ENCODE measurements at places on chromosomes 5 and 9. TPM values are rescaled to one million over a fixed set of nuclear protein-coding genes. Genes with fewer than 3 reads are reported as not detected.

GRCh38 chr5:143251190-143251589 is 152.3 kb downstream of the NR3C1 start:
- H3K4me3 ChIP-seq, result no peak overlapping the region
- H3K4me1 ChIP-seq, result no peaks in the 10 kb centered on the region
- no peak for DNase-seq
- no peak overlapping the region for H3K27ac ChIP-seq
- H3K36me3 ChIP-seq, result peaks cover 4% of the 10 kb centered on the region
- no peaks in the 10 kb centered on the region for H3K27me3 ChIP-seq

DNA sequence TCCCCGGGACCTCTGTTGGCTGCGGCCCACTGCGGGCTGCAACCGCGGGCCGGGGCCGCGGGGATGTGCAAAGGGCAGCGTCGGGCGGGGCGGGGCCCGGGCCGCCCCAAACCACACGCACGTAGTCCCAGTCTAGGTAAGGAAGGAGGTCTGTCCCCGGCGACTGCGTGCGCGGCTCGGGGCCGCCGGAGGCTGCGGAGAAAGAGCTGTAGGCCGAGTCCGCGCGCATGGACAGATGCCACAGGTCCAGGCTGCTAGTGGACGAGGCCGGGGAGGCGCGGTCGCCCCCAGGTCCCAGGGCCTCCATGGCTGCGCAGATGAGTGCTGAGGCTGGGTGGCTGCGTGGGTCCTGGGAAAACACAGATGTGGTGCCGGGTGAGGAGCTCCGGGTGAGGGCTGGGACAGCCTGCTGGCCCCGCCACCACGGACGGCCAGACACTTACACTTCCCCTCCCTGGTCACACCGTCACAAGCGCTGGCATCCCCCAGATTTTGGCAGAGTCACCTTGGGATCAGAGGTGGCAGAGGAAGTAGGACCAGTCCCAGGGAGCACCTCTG is 4.5 kb downstream of the SHROOM1 start:
- no peaks in the 10 kb centered on the region for H3K36me3 ChIP-seq
- H3K4me3 ChIP-seq, result peak overlapping the region; percentile 61

- H3K4me3 ChIP-seq, result no peak overlapping the region
- H3K4me1 ChIP-seq, result no peaks in the 10 kb centered on the region
- no peaks in the 10 kb centered on the region for H3K36me3 ChIP-seq
- peaks cover 2% of the 10 kb centered on the region for H3K27me3 ChIP-seq
- no peak for DNase-seq
These were observed 49.0 kb upstream of the DPYSL3 start for GRCh38 chr5:147558826-147559225.

- no peaks in the 10 kb centered on the region for H3K4me1 ChIP-seq
- no peak overlapping the region for H3K27ac ChIP-seq
- H3K36me3 ChIP-seq, result no peaks in the 10 kb centered on the region
These were observed 56.0 kb upstream of the MOCS2 start for GRCh38 chr5:53165431-53166182.

GRCh38 chr5:10130881-10131280 is 118.8 kb downstream of the ATPSCKMT start:
- no peak overlapping the region for H3K27ac ChIP-seq
- no peak for DNase-seq
- no peaks in the 10 kb centered on the region for H3K4me1 ChIP-seq
- no peak overlapping the region for H3K4me3 ChIP-seq

DNA sequence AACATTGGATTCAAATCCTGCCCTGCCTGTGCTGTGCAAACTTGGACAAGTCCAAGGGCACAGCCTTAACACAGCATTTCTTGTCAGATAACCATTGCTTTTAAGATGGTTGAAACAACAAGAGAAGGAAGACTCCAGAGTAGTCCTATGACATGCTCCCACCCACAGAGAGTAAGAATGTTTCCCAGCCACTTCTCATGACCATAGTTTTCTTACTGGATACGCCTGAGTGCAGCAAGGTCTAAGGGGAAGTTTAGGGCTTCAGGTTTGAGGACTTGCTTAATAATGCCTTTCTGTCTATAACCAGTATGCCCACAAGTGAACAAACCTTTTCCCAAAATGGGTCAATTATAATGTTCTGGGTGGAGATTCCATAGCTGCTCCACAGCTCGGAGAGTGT is 126.4 kb downstream of the SLF1 start:
- H3K4me1 ChIP-seq, result no peaks in the 10 kb centered on the region
- H3K27ac ChIP-seq, result no peak overlapping the region
- H3K27me3 ChIP-seq, result peaks cover 7% of the 10 kb centered on the region
- no peak for DNase-seq

DNA sequence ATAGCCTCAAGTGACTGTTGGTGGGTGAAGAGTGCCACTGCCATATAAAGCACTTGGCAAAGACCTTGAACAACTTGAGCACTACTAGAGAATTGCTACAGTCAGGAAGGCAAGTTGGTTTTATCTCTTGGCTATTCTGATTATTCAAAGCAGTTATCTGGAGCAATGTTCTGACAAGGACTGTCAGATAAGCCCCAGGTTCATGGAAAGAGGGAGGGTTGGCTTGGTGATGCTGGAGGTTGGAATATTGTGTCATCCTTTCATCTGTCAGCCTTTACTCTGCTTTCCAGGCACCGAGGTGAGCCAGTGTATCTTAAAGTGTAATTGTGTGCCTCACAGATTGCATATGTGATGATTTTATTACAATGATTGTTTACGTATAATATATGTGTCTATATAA is 548.4 kb upstream of the ZNF608 start:
- no peak overlapping the region for H3K4me3 ChIP-seq
- H3K27ac ChIP-seq, result no peak overlapping the region
- no peaks in the 10 kb centered on the region for H3K4me1 ChIP-seq

DNA sequence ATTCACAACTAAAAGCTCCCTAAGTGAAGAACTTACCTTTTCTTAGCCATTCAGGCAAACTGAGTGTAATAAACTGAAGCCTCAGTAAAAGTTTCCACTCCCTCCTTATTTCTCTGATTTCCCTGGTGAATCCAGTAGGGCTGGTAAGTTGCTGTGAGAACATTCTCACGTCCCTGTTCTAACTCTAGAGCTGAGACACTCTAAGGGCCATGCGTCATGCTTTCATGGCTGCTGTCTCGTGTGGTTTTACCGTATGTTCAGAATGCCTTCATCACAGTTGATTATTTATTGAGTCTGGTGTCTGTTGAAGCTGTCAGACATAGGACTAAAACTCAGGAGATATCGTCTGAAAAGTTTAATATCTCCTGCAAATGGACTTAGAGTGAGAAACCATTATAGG is 1.3 kb downstream of the OR2S2 start:
- no peak for DNase-seq
- no peaks in the 10 kb centered on the region for H3K36me3 ChIP-seq
- H3K4me3 ChIP-seq, result no peak overlapping the region
- no peak overlapping the region for H3K27ac ChIP-seq
- peaks cover 4% of the 10 kb centered on the region for H3K4me1 ChIP-seq

DNA sequence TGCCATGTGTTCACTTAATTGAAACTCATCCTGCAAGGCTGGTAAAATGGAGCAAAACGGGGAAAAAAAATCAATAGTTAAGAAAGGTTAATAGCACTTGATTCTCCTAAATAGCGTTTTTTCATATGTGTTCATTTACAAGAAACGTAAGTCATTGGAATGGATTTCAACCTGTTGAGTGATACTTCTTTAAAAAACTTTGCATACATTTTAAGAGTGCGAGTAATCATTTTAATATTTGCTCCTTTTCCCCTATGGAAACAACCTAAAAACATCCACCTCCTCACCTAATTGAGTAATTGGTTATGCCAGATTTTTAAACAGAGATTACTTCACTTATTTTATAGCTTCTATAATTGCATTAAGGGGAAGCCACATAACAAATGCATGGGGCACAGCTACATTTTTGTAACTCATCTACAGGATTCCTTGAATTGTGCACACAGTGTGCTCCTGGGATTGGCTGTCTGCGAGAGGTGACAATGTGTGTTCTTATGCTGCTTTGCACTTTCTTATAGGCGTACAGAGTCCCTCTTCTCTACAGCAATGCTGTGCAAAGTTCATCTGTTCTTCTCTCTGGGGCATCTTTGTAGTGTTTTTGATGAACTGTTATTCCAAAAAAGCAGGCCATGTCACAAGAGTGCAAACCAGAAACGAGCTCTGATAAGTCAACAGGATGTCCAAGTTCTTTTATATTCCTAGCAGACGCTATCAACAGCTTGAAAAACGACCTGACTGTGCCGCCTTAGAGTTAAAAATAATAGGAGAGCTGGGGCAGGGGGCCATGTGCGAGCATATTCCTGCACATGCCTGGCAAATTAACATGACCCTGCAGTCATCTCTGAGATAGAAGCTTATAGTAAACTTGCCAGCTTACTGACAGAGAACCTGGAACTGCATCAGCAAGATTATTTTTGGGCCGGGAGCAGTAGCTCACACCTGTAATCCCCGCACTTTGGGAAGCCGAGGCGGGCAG is 117.9 kb downstream of the GOLPH3 start:
- H3K36me3 ChIP-seq, result no peaks in the 10 kb centered on the region
- no peak overlapping the region for H3K4me3 ChIP-seq
- DNase-seq, result no peak
- no peaks in the 10 kb centered on the region for H3K4me1 ChIP-seq
- no peaks in the 10 kb centered on the region for H3K27me3 ChIP-seq

DNA sequence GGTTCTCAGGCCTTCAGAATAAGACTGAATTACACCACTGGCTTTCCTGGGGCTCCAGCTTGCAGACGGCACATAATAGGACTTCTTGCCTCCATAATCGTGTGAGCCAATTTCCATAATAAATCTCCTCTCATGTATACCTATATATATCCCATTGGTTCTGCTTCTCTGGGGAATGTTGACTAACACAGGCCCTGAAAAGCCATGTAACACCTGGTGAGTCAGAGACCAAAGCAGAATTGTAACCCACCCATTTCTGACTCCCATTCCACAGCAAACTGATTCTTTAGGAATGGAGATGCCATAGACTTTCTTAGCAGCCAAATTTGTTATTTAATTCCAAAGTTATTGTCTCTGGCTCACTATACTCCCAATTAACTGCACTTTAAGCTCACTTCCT is 85.4 kb upstream of the AGXT2 start:
- H3K36me3 ChIP-seq, result no peaks in the 10 kb centered on the region
- H3K27me3 ChIP-seq, result peaks cover 49% of the 10 kb centered on the region
- H3K4me1 ChIP-seq, result peaks cover 23% of the 10 kb centered on the region

GRCh38 chr5:57383093-57383861 is 99.3 kb downstream of the ACTBL2 start:
- H3K27ac ChIP-seq, result no peak overlapping the region
- peaks cover 12% of the 10 kb centered on the region for H3K27me3 ChIP-seq
- no peak overlapping the region for H3K4me3 ChIP-seq

DNA sequence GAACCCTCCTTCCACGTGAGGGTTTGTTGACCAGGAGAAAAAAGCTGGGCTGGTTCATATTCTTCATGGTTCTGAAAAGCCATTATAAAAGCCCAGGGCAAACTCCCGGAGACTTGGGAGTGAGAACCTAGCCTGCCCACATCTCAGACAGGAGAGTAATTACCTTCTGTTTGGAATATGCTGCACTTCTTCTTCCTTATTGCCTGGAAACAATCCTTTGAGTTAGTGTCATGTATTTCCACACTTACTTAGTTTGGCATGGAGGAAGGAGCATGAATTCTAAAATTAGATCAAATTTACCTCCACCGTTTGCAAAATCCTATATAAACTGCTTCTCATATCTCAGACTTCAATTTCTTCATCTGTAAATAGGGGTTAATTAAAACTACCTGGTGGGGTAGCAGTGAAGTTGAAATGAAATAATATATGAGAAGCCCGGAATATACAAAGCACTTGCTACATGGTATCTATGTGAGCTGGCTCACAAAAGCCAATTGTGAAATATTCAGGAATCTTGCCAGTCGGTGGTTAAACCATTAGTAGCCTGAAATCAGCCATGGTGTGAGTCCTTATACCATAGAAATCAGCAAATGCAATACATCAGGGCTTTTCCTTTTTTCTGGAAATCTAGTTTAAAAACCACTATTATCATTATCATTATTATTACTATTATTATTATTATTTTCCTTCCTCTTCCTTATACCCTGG is 140.0 kb upstream of the RAD23B start:
- H3K4me1 ChIP-seq, result no peaks in the 10 kb centered on the region
- H3K27ac ChIP-seq, result no peak overlapping the region
- no peak overlapping the region for H3K4me3 ChIP-seq
- peaks cover 15% of the 10 kb centered on the region for H3K27me3 ChIP-seq
- no peaks in the 10 kb centered on the region for H3K36me3 ChIP-seq

GRCh38 chr9:5489630-5490490 is 20.5 kb upstream of the PDCD1LG2 start:
- no peaks in the 10 kb centered on the region for H3K36me3 ChIP-seq
- no peak overlapping the region for H3K27ac ChIP-seq
- no peak overlapping the region for H3K4me3 ChIP-seq
- no peaks in the 10 kb centered on the region for H3K27me3 ChIP-seq
- no peak for DNase-seq
- H3K4me1 ChIP-seq, result peaks cover 2% of the 10 kb centered on the region

GRCh38 chr5:7849681-7850394 is 1.1 kb downstream of the CFAP90 start:
- no peak for DNase-seq
- peaks cover 19% of the 10 kb centered on the region for H3K4me1 ChIP-seq
- no peaks in the 10 kb centered on the region for H3K36me3 ChIP-seq
- H3K27ac ChIP-seq, result peak overlapping the region; percentile 41

DNA sequence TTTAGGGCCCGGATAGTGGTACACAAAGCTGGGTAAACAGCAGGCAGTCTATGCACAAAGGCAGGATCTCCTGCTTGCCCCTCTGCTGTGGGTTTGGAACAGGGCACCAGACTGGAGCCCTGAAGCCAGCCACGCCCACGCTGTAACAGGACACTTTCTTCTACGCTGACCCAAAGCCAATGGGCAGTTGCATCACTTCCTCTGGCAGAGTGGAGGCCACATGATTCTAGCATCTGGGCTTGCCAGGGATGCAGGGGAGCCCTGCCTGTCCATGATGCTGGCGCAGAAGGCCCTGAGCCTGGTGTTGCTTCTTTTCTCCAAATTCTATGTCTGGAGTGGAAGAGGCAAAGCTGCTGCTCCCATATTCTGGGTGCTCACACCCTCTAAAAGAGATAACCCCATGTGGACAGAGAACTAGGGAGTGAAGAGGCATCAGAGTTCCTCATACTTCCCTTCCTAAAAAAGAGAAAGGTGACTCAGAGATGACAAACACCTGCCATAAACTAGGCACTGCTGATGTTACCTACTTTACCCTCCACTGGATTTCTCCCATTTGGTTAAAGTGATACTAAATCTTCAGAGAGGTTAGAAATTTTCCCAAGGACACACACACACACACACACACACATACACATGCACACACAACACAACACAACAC is 260.3 kb upstream of the KLF4 start:
- H3K27me3 ChIP-seq, result no peaks in the 10 kb centered on the region
- no peak overlapping the region for H3K27ac ChIP-seq
- no peaks in the 10 kb centered on the region for H3K36me3 ChIP-seq
- H3K4me3 ChIP-seq, result no peak overlapping the region

Gene AGPAT2
- total RNA-seq, result 3.0 TPM

Gene EDIL3
- not detected for total RNA-seq

Gene ZNF658
- 8.6 TPM for total RNA-seq

Gene RABL6
- 74.5 TPM for total RNA-seq

Gene GKAP1
- total RNA-seq, result 15.5 TPM

Gene TMEM215
- total RNA-seq, result not detected

All from naive thymus-derived CD8-positive, alpha-beta T cell (primary cell).